ENCODE measurements at places on chromosomes 2 and 18. TPM values are rescaled to one million over a fixed set of nuclear protein-coding genes. Genes with fewer than 3 reads are reported as not detected.

DNA sequence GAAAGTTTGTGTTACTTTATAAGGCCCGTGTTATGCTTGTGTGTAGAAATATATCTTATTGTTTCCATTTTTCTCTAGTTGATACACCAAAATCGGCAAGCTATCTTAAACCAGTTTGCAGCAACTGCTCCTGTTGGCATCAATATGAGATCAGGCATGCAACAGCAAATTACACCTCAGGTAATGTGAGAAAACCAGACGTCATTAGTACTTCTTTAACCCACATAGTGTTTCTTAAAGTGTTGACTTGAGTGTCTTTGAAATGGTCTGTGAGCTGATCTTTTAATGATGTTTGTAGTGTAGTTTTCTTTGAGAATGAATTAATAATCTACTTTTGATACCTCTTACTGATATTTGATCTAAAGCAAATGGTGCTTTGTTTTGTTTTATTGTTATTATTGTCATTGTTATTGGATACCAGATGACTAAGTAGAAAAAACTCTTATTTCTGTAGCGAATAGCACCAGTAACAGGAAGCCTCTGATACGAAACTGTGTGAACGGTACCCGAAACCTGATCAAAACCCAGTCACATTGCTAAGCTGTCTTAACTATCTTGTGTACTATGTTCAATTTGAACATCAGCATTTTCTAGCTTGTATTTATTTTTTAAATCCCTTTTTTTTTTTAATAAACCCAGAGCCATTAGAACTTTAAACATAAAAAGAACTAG is 53.7 kb downstream of the PTRHD1 start:
- H3K27ac ChIP-seq: no peak overlapping the region
- no peaks in the 10 kb centered on the region for H3K36me3 ChIP-seq
- peak; percentile 19 for DNase-seq
- H3K4me1 ChIP-seq: peaks cover 7% of the 10 kb centered on the region
- H3K4me3 ChIP-seq: no peak overlapping the region

GRCh38 chr2:133936601-133937000 is 317.3 kb upstream of the MGAT5 start:
- no peaks in the 10 kb centered on the region for H3K4me1 ChIP-seq
- no peaks in the 10 kb centered on the region for H3K36me3 ChIP-seq
- peaks cover 11% of the 10 kb centered on the region for H3K27me3 ChIP-seq

DNA sequence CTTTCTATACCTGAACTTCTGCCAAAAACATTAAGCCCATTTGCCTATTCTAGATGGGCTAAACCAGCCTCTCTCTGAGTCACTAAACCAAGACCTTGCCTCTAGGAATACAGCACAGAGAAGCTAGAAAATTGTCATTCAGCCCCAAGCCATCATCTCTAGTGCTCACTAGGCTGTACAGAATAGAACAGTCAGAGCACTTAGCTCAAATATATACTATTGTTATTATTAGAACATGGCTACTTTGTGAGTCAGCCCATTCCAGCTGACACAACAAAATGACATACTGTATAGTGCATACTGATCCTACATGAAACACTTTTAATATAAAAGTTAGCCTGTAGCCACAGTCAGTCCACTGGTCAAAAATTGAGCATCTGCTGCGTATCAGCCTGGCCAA is 418.8 kb downstream of the NRXN1 start:
- DNase-seq: peak; percentile 38
- no peaks in the 10 kb centered on the region for H3K27me3 ChIP-seq
- H3K4me1 ChIP-seq: peaks cover 8% of the 10 kb centered on the region
- H3K4me3 ChIP-seq: no peak overlapping the region

DNA sequence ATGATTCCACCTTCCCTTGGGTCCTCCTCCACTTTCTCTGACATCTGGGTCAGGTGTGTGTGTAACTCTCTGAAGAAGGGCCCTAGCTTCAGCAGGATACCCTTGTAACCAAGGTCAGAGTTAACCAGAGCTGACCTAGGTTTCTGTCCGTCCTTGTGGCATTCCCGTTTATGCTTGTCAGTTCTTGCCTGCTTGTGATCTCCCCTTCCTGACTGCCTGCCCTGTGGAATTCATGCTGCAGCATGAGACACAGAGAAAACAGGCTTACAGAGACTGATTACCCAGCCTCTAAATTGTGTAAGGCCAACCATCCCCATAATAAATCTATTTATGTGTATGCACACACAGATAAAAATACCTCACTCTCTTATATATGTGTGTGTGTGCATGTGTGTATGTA is 22.8 kb downstream of the NXPH2 start:
- H3K27ac ChIP-seq: no peak overlapping the region
- H3K36me3 ChIP-seq: no peaks in the 10 kb centered on the region
- no peak for DNase-seq
- H3K4me1 ChIP-seq: peaks cover 8% of the 10 kb centered on the region
- 0 out of 2 replicates have a peak, but pooled peaks cover 3% of the 10 kb centered on the region for H3K27me3 ChIP-seq
- no peak overlapping the region for H3K4me3 ChIP-seq

DNA sequence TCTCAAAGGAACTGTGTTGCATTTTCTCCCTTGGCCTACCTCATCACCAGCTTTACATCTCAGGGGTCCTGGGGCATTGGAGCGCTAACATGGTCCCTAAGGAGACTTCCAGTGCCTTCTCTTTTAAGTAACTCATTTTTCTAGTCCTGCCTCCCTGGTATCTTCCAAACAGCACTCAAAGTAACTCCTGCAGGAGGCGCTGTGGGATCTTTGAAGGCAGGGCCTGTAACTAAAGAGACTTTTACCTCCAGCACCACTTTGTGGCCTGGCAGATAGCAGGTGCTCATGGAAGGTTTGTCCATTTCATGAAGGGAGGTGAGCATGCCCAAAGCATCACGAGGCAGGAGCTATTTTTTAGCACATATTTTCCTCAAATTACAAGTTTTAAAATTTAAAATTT is 411.0 kb upstream of the GYPC start:
- H3K4me1 ChIP-seq: no peaks in the 10 kb centered on the region
- H3K27ac ChIP-seq: no peak overlapping the region
- DNase-seq: peak; percentile 32
- H3K27me3 ChIP-seq: no peaks in the 10 kb centered on the region

GRCh38 chr2:145012806-145013205 is 492.9 kb upstream of the ZEB2 start:
- H3K36me3 ChIP-seq: no peaks in the 10 kb centered on the region
- H3K4me3 ChIP-seq: peak overlapping the region; percentile 22
- peak overlapping the region; percentile 45 for H3K27ac ChIP-seq
- peaks cover 30% of the 10 kb centered on the region for H3K4me1 ChIP-seq

DNA sequence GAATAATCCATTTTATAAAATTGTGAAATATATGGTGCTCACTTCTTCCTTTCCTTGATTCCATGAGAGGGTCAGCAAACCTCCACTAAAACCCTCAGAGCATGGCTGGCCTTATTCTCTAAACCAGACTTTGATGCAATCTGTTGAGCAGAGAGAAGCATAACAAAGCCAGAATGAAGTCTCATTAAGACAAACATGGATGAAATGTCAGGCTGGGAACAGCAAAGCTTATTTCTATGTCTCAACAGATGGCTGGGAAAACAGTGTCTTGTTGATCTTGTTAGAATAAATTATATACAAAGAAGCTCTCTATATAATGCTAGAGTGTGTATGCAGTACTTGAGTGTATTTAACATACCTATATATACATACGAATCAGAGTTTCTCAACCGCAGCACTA is 227.1 kb upstream of the LYPD1 start:
- no peak overlapping the region for H3K4me3 ChIP-seq
- H3K27ac ChIP-seq: no peak overlapping the region
- no peak for DNase-seq
- no peaks in the 10 kb centered on the region for H3K27me3 ChIP-seq

DNA sequence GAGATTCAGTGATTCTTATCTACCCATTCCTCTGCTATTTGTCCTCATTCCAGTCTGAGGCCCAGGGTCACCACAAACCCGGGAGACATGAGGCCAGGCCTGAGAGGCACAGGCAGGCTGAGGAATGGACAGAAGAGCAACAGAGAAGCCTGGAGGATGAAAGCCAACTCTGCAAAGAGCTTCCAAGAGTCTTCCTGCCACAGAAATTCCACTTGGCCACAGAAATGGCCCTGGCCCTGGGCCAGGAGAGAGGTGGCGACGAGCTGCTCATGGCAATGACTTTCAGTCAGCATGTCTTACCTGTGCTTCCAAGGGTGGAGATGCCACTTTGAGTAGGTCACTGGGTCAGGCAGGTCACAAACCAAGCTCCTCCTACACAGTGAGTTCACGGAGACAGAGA is 155.3 kb upstream of the PKDCC start:
- no peak overlapping the region for H3K4me3 ChIP-seq
- H3K27me3 ChIP-seq: peaks cover 16% of the 10 kb centered on the region
- H3K36me3 ChIP-seq: no peaks in the 10 kb centered on the region
- no peak overlapping the region for H3K27ac ChIP-seq
- H3K4me1 ChIP-seq: no peaks in the 10 kb centered on the region

- H3K4me1 ChIP-seq: peaks cover 18% of the 10 kb centered on the region
- no peak overlapping the region for H3K27ac ChIP-seq
- H3K27me3 ChIP-seq: no peaks in the 10 kb centered on the region
- no peaks in the 10 kb centered on the region for H3K36me3 ChIP-seq
- H3K4me3 ChIP-seq: no peak overlapping the region
- no peak for DNase-seq
Observed at GRCh38 chr2:69482471-69482870, 45.2 kb upstream of the NFU1 start.

DNA sequence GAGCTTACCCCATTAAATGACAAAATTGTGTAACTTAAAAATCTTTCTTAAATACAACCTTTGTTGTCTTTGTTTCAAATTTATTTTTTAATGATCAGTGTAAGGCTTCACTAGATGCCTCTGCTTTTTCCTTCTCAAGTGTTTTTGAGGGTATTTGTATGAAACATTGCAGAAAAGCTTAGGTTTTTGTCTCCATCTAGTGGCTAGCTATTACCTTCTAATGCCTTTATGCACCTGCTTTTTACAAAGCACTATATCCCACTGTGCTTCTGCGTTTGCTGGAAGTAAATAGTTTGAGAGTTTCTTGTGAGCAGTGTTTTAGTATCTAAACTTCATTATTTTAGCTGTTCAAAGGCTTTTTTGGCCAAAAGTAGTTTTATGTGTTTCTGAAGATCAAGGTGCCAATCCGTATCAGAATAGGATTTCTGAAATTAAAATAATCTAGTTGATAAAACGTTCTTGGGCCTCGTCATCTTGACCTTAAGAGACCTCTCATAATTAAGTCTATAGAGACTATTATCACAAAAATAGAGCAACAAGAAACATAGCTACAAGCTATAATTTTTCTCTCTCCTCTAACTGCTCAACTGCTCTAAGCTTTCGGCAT is 47.0 kb downstream of the IWS1 start:
- H3K27ac ChIP-seq: no peak overlapping the region
- H3K27me3 ChIP-seq: no peaks in the 10 kb centered on the region
- H3K4me1 ChIP-seq: no peaks in the 10 kb centered on the region
- no peak overlapping the region for H3K4me3 ChIP-seq

GRCh38 chr2:187461294-187462261 is 13.5 kb upstream of the CALCRL start:
- no peaks in the 10 kb centered on the region for H3K36me3 ChIP-seq
- no peaks in the 10 kb centered on the region for H3K27me3 ChIP-seq
- H3K27ac ChIP-seq: no peak overlapping the region
- no peaks in the 10 kb centered on the region for H3K4me1 ChIP-seq

- H3K36me3 ChIP-seq: no peaks in the 10 kb centered on the region
- peaks cover 49% of the 10 kb centered on the region for H3K4me1 ChIP-seq
- H3K4me3 ChIP-seq: peak overlapping the region; percentile 88
- H3K27me3 ChIP-seq: no peaks in the 10 kb centered on the region
- DNase-seq: peak; percentile 33
Observed at GRCh38 chr2:8679827-8680731, 1.8 kb upstream of the ID2 start.

DNA sequence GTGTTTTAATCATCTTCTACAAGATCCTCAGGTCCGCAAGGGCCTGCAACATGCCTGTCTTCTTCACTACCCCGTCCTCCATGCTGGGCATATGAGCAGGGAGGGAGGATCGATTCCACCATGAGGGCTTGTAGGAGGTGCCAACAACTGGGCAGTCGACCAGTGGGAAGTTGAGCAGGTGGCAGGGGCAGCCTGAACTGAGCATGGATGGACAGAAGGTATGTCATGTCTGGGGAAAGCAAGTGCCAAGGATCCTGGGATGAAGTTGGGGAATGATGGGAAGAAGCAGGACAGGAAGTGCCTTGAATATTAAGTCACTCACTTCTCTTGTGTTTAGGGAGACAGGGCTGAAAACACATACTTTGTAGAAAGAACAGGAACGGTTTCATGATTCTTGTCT is 44.7 kb downstream of the CTIF start:
- no peaks in the 10 kb centered on the region for H3K27me3 ChIP-seq
- no peak overlapping the region for H3K4me3 ChIP-seq
- no peak for DNase-seq
- no peaks in the 10 kb centered on the region for H3K36me3 ChIP-seq
- no peak overlapping the region for H3K27ac ChIP-seq

GRCh38 chr2:8985561-8986326 is 17.7 kb downstream of the MBOAT2 start:
- H3K4me1 ChIP-seq: peaks cover 31% of the 10 kb centered on the region
- no peaks in the 10 kb centered on the region for H3K36me3 ChIP-seq
- H3K4me3 ChIP-seq: no peak overlapping the region
- DNase-seq: no peak
- no peaks in the 10 kb centered on the region for H3K27me3 ChIP-seq
- no peak overlapping the region for H3K27ac ChIP-seq

DNA sequence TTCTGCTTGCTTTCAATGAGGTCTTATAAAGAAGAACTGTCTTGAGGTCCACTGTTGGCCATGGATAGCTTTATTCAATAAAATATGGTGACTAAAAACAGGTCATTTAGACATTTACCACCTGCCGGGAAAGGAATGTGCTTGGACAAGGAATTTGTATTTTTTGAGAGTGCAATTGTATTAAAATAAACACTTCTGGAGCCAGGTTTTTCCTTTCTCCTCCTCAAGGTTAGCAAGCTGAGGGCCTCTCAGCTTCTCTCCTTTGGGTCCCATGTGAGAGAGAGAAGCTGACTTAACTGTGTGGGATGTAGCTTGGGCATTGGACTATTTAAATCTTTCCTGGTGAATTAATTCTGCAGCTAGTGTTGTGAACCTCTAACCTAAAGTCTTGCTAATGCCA is 321.0 kb downstream of the MEIS1 start:
- H3K4me3 ChIP-seq: no peak overlapping the region
- H3K36me3 ChIP-seq: no peaks in the 10 kb centered on the region
- 0 out of 2 replicates have a peak, but pooled peaks cover 4% of the 10 kb centered on the region for H3K27me3 ChIP-seq
- H3K27ac ChIP-seq: no peak overlapping the region
- no peaks in the 10 kb centered on the region for H3K4me1 ChIP-seq

- no peaks in the 10 kb centered on the region for H3K4me1 ChIP-seq
- no peak overlapping the region for H3K4me3 ChIP-seq
Observed at GRCh38 chr18:47683774-47684173, 246.7 kb downstream of the SMAD2 start.

PSMD1 gene
- total RNA-seq: 208 TPM

MEP1B gene
- total RNA-seq: not detected

TEX44 gene
- total RNA-seq: not detected

DNAH6 gene
- total RNA-seq: not detected

AQP12A gene
- total RNA-seq: not detected

ATL2 gene
- 89.4 TPM for total RNA-seq

ARHGAP25 gene
- total RNA-seq: not detected

CCDC85A gene
- 1.1 TPM for total RNA-seq
